ENCODE measurements at places on chromosomes 2 and 18. TPM values are rescaled to one million over a fixed set of nuclear protein-coding genes. Genes with fewer than 3 reads are reported as not detected.

GRCh38 chr2:134581877-134582546 is 136.8 kb downstream of the TMEM163 start:
- DNase-seq: no peak

GRCh38 chr2:223952280-223952968 is 4.8 kb upstream of the MRPL44 start:
- no peak for DNase-seq

- no peak for DNase-seq
Observed at GRCh38 chr2:9686061-9686460, 55.3 kb upstream of the YWHAQ start.

DNA sequence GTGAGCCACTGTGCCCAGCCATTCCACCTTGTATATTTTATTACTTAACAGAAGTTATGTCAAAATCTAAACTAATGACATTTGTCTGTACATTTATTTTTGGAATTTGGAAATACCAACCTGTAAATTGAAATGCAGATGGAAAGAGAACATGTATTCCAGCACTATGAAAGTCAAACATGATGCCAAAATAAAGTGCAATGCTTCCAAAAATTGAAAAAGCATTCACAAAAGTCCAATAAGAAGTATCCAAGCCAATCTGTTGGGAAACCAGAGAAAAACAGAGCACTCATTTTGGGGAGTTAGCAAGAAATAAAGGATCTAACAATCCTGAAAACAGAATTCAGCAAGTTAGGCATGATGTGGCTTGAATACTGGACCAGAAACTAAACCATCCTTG is 30.3 kb upstream of the NARS1 start:
- DNase-seq: no peak

GRCh38 chr18:49842656-49843055 is 29.3 kb upstream of the ACAA2 start:
- DNase-seq: no peak

GRCh38 chr2:37181726-37182684 is 6.5 kb downstream of the SULT6B1 start:
- DNase-seq: no peak

- no peak for DNase-seq
Observed at GRCh38 chr18:11726556-11726955, 37.5 kb downstream of the GNAL start.

Gene SCN3A
- 0.89 TPM for total RNA-seq

Gene SCN1A
- total RNA-seq: 0.59 TPM

Gene SLC4A5
- 1.3 TPM for total RNA-seq

Gene CYB5A
- 101 TPM for total RNA-seq
